SK-N-DZ (cell line): ENCODE measurements at places on chromosomes 4 and X.

DNA sequence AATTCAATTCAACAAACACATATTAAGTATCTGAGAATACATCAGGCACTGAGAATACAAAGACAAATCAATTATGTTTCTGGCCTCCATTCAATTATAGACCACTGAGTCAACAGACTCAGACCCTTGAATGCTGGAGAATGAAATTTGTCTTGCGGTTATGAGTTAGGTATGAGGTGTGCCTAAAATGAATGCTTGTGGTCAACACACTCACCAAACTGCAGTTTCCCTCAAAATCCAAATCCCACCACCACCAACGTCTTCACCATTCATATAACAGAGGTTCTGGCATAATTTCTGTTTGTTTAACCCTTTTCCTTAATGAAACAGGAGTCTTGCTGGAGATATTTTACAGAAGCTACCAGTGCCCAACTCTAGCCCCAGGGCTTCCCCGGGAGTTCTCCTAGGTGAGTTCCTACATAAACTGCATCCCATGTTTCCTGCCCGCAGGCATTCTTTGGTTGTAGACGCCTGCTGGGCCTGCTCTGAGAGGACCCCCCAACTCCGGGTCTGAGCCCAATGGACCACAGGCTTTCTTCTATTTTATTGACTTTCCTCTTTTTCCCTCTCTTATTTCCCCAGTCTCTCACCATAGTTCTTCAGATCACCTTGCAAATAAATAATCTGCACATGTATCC, 119.2 kb downstream of the DDX53 start:
- no peak for DNase-seq

GRCh38 chr4:118032691-118033090, 1.6 kb upstream of the NDST3 start:
- DNase-seq: no peak

GRCh38 chr4:2827071-2827873, 16.4 kb upstream of the ADD1 start:
- DNase-seq: no peak

- peak; percentile 42 for DNase-seq
Observed at GRCh38 chrX:15686818-15687685, 22.4 kb upstream of the CLTRN start.

- DNase-seq: no peak
Observed at GRCh38 chr4:150461957-150462356, 120.0 kb upstream of the MAB21L2 start.

DNA sequence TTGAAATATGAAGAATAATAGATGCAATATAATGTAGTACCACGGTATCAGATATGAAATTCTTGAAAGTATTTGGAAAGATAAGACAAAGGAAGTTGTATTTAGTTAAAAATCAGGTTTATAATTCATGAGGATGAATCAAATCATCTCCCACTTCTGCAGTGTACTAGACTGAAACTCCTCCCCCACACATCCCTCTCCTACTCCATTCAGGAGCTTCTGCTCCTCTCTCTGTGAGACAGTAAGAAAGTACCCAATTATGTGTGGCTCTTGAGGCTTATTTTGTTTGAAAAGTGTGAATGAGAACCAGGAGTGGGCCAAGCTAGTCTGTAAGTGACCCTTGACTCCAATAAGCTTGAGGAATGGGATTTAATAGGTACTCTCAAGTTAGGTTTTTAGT, 9.5 kb downstream of the SLAIN2 start:
- no peak for DNase-seq
